Fibroblast of skin of abdomen (primary cell): ENCODE measurements at places on chromosomes 3 and 15.

GRCh38 chr15:75843678-75844581 is 683 bp downstream of the UBE2Q2 start:
- peak; percentile 61 for DNase-seq

GRCh38 chr3:194399874-194400411 is 877 bp upstream of the GP5 start:
- no peak for DNase-seq

DNA sequence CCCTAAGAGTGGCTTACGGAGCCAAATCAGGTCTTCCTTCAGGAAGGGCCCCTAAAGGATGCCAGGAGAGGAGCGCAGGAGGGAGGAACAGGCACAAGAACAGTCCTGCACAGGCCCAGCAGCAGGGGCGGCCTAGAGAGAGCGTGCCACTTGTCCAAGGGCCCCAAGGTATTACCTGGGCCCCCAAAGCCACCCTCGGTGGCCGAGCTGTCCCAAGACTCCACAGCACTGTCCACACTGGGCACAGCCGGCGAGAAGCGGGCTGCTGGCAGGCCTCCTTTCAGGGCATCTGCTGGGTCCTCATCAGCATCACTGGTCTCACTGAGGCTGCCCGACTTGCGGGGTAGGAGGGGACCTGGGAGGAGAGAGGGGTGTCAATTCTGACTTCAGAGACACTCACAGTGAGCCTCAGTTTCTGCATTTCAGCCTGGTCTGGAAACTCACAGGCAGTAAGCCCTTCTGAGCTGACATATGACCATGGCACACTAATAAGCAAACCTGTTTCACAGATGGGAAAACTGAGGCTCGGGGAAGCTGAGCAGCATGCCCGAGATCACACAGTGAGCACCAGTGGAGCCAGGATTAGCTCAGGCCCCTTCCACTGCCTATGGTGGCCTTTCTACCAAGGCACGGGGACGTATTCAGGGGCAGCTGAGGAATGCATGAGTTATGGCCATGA is 33.4 kb downstream of the GRIP2 start:
- no peak for DNase-seq

- no peak for DNase-seq
These were observed 1449.0 kb downstream of the OTOL1 start for GRCh38 chr3:162945626-162946025.

DNA sequence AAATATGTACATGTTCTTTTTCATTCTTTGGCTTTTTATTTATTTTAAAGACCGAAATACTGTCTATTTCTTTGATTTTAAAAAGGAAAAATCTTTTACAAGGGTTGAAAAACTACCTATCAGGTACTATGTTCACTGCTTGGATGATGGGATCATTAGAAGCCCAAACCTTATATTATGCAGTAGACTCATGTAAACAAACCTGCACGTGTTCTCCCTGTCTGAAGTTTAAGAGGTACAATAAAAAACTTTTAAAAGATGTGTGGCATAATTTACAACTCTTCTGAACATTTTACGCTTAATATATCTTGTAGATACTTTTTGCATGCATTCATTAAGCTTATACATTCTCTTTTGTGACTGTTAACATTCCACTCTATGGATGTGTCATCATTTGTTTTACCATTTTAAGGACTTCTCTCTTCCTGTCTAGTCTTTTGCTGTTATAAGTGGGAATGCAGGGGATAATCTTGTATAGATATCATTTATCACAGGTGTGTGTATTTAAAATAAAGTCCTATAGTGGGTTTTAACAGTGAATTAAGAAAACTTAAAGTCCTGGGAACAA is 6.2 kb downstream of the MGA start:
- peak; percentile 68 for DNase-seq

GRCh38 chr3:38554127-38554827 is 58.1 kb downstream of the EXOG start:
- DNase-seq: no peak
